ENCODE measurements at places on chromosomes 13 and 19. TPM values are rescaled to one million over a fixed set of nuclear protein-coding genes. Genes with fewer than 3 reads are reported as not detected.

GRCh38 chr19:39135701-39136100 lies 10.1 kb downstream of the PAK4 start:
- no peak for DNase-seq

- DNase-seq: no peak
These were observed 392.1 kb downstream of the EFNB2 start for GRCh38 chr13:106143392-106143791.

- DNase-seq: no peak
These were observed 25.4 kb downstream of the IRS2 start for GRCh38 chr13:109760951-109761350.

DNA sequence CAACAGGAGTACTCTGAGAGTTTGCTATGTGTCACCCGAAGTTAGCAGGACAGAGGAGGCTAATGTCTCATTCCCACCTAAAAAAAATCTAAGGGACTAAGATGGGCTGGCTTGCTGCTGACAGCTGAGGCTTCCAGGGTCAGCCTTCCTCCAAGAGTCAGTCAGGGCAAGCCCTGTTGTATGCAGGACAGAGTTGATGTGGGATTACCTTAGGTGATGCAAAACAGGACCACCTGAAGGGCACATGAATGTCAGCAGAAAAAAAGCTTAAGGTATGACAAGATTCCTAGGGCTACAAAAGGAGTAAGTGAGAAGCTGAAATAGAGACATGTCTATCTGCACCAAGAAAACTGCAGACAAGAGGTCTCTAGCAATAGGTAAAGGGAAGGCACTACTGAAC lies 151.5 kb downstream of the NHLRC3 start:
- no peak for DNase-seq

DNA sequence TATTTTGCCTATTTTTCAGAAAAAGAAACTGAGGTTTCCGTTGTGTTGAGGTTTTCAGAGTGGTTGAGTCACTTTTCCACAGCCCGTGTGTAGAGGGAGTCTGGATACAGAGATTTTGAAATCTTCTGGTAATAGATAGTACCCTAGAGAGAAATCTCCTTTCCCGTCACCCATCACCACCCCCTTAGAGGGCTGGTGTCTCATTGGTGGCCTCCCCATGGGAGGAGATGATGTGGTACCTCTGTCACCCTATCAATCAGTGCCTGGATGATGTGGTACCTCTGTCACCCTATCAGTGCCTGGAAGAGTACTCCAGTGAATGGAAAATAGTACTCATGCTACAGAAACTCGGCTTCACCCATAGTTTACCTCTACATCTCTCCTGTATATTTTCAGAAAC lies 42.2 kb upstream of the SERP2 start:
- no peak for DNase-seq

GRCh38 chr13:46665633-46666482 lies 112.9 kb downstream of the LRCH1 start:
- peak; percentile 50 for DNase-seq

Gene ZNF69
- 13.0 TPM for total RNA-seq

Gene GPR12
- total RNA-seq: not detected

Gene RASGRP4
- not detected for total RNA-seq

Gene CASP14
- not detected for total RNA-seq
